ENCODE measurements at places on chromosomes 7 and 10. TPM values are rescaled to one million over a fixed set of nuclear protein-coding genes. Genes with fewer than 3 reads are reported as not detected.

HTR5A gene
- not detected for polyA plus RNA-seq

DNA sequence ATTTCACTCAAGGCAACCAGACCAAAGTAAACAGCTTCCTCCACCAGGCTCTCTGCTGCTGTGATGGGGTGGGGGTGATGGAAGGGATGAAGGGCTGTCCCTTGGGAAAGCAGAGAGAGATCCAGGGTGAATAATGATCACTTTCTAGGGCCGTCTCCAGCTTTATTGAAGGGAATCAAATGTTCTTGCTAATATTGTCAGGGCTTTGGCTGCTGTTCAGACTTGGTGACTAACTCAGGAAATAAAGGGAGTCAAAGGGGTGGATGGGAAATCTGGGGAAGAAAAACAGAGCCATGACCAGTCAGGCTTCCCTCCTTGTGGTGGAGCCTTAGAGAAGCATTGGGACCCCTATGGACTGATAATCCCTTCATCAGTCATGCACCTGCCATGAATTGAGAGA is 196.2 kb upstream of the AGK start:
- no peak for DNase-seq

GRCh38 chr7:113917840-113918239 is 969 bp downstream of the PPP1R3A start:
- DNase-seq = no peak

CABCOCO1 gene
- 5.5 TPM for polyA plus RNA-seq

GRCh38 chr10:53088961-53089360 is 316.4 kb upstream of the MBL2 start:
- DNase-seq = no peak

- DNase-seq = peak; percentile 18
Measured at GRCh38 chr7:37984750-37985390, 64.4 kb downstream of the EPDR1 start.

IRF5 gene
- polyA plus RNA-seq = 7.4 TPM

- no peak for DNase-seq
Measured at GRCh38 chr10:21095494-21096055, 198.5 kb upstream of the NEBL start.

PAOX gene
- 5.8 TPM for polyA plus RNA-seq

DNA sequence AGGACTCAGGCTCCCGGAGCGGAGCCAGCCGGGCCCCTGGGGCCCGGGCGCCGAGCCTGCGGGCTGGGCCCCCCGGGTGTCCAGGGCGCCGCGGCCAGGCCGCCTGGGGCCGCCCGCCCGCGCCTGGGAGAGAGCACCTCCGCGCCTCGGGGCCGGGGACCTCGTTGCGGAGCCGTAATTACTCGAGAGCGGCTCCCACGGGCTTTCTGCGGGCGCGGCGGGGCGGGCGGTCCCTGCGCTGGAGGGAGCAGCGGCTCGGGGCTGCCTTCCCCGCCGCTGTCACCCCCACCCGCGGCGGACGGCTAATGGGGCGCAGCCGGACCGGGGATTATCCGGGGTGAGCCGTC is 1.5 kb downstream of the GNB2 start:
- DNase-seq = no peak

GPC2 gene
- polyA plus RNA-seq = 8.7 TPM

DNA sequence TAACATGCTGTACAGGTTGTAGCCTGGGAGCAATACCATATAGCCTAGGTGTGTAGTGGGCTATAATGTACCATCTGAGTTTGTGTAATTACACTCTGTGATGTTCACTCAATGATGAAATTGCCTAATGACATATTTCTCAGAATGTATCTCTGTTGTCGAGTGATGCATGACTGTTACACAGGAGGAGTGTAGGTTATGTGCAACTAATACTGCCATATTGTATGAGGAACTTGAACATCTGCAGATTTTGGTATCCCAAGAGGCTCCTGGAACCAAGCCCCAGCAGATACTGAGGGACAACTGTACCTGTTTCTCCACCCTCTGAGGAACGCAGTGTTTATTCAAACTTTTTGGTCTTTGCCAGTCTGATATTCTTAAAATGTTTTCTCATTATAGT is 38.6 kb downstream of the NACAD start:
- no peak for DNase-seq

GRCh38 chr10:46026106-46026505 is 4.3 kb downstream of the NCOA4 start:
- DNase-seq = no peak

GRCh38 chr7:43462836-43463235 is 120.1 kb upstream of the STK17A start:
- DNase-seq = no peak

ADCK2 gene
- 23.9 TPM for polyA plus RNA-seq

MOGAT3 gene
- 0.87 TPM for polyA plus RNA-seq

- no peak for DNase-seq
Measured at GRCh38 chr10:28798964-28799363, 121.6 kb downstream of the BAMBI start.

GHRHR gene
- not detected for polyA plus RNA-seq

GRCh38 chr7:30906014-30906413 is 5.6 kb upstream of the AQP1 start:
- no peak for DNase-seq

RPEL1 gene
- 0.21 TPM for polyA plus RNA-seq

DNA sequence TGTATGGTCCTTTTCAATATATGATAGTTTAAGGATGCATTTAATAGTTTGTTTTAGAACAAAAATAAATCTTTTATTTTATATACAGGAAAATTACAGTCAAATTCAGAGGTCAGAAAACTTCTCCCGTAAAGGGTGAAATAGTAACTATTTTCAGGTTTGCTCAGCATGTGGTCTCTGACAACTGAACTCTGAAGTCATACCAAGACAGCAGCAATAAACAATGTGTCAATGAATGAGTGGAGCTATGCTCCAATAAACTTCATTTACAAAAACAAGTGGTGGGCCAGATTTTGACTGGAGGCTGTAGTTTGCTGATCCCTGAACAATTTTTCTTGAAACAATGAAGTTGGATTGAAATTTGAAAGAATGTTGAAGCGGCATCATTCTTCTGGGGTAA is 123.6 kb downstream of the ZNF248 start:
- DNase-seq = no peak

DNA sequence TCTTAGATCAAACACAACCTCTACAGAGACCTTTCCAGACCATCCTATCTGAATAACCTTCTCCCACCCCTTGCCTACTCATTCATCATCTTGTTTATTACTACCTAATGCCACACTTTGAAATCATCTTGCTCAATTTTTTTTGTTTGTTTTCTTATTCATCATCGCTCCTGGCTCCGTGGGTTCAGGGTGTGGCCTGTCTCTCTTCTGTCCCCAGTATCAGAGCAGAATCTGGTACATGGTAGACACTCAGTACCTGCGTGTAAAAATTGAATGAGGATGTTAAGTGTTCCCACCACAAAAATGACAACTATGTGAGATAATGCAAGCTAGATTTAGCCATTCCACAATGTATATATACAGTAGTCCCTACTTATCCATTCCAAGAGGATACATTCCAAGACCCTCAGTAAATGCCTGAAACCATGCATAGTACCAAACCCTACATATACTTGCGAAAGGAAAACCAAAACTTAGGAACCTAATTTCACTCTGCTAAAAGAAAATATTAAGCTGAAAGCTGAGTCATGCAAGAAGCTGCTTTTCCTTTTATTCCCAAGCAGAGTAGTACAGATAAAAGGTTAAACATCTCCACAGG is 72.1 kb upstream of the SEC61G start:
- DNase-seq = no peak

- no peak for DNase-seq
Measured at GRCh38 chr7:140426130-140426529, 22.3 kb downstream of the RAB19 start.

DNA sequence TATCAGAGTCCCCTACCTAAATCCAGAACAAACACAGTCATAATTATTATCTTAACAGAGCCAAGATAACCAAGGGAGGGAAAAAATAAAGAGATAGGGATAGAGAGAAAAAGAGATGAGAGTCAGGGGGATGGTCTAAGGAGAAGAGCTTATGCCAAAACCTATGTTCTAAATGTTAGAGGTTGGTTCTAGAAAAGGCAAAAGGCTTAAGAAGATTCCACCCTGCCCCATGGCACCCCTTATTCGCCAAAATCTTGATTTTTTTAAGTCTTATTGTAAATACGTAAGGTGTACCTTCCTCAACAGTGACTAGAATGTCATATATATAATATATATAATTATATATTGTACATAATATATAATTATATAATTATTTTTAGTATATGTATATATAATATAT is 29.6 kb upstream of the CTNNA3 start:
- DNase-seq = no peak

ACTL6B gene
- not detected for polyA plus RNA-seq

NPY gene
- 0.59 TPM for polyA plus RNA-seq

DNA sequence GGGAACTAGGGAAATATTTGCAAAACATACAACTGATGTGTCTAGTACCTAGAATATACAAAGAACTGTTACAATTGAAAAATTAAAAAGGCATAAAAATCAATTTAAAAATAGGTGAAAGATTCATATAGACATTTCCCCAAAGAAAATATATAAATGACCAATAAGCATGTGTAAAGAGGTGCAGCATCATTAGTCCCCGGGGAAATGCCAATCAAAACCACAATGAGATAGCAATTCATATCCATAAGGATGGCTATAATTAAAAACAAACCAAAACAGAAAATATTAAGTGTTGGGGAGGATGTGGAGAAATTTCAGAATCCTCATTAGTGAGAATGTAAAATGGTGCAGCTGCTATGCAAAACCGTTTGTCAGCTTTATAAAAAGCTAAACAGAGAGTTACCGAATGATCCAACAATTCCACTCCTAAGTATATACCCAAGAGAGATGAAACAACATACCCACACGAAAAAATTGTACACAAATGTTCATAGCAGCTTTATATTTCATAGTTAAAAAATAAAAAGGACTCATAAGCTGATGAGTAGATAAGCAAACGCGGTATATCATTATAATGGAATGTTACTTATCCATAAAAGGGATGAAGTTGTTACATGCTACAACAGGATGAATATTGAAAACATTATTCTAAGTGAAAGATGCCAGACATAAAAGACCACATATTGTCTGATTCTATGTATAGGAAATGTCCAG is 210.1 kb upstream of the INHBA start:
- no peak for DNase-seq

- no peak for DNase-seq
Measured at GRCh38 chr7:36562121-36562520, 162.2 kb downstream of the AOAH start.

INA gene
- 1.1 TPM for polyA plus RNA-seq

GRCh38 chr7:2554661-2555111 is 638 bp downstream of the BRAT1 start:
- no peak for DNase-seq

LDB3 gene
- 1.1 TPM for polyA plus RNA-seq

DNA sequence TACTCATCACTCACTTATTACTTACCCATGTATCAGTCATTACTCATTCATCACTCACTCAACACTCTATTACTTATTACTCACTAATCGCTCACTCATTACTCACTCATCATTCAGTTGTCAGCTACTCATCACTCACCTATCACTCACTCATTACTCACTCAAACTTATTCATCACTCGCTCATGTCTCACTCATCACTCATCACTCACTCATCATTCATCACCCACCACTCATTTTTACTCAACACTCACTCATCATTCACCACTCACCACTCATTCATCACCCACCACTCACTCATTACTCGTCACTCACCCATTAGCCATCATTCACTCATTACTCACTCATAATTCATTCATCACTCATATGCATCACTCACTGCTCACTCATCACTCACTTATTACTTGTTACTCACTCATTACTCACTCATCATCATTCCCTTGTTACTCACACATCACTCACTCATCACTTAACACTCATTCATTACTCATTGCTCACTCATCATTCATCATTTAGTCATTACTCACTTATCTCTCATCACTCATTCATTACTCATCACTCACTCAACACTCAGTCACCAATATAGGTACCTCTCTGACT is 237.9 kb downstream of the ADARB2 start:
- no peak for DNase-seq

DNA sequence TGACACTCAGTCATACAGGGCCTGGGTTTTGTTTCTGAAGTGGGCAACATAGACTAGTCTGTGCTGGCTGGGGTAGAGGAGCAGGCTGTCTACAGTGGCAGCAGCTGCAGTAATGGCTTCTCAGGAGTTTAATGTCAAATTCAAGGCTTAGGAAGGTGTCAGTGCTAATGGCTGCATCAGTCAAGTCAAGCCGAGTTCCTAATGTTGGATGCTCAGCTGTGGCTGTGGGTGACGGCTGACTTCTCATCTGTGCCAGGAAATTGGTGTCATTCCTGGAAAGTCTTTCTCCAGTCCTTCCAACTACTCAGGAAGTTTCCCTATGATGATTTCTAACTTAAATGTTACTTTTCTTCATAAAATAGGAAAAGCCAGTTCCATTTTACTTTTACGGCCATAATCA is 468.1 kb upstream of the IGFBP3 start:
- DNase-seq = no peak

- no peak for DNase-seq
Measured at GRCh38 chr7:103687951-103688350, 241.9 kb upstream of the SLC26A5 start.

ABCB8 gene
- 22.1 TPM for polyA plus RNA-seq

- no peak for DNase-seq
Measured at GRCh38 chr10:71690094-71690720, 29.4 kb downstream of the C10orf105 start.

- DNase-seq = no peak
Measured at GRCh38 chr10:33365301-33365700, 30.8 kb upstream of the NRP1 start.

FAM237B gene
- polyA plus RNA-seq = 0.30 TPM

DNA sequence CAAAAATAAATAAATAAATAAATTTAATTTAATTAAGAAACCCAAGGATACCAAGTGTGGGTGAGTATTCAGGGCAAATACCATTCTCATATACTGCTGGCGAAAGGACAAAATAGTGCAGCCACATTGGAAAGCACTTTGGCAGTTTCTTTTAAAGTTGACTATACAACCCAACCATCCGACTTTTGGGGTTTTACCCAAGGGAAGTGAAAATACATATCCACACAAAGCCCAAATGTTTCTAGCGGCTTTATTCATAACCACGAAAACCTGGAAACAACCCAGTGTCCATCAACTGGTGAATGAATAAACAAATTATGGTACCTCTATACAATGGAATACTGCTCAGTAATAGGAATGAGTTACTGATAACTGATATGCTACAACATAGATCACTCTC is 36.2 kb upstream of the OGDHL start:
- no peak for DNase-seq

DNA sequence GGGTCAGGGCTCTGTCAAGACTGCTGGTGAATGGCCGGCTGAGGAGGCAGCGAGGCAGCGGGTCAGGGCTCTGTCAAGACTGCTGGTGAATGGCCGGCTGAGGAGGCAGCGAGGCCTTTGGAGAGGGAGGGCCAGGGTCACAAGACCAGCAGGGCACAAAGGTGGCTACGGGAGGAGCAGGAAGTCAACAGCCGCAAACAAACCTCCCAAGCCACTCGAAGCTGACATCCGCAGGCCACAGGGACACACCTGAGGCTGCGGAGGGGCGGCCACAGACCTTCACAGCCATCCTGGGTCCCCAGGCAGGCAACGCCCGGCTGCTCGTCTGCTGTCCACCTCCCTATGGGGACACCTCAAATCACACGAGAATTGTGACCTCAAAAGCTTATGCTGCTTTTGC is 8.9 kb upstream of the GPER1 start:
- no peak for DNase-seq

GRCh38 chr10:57919864-57920263 is 347.8 kb downstream of the IPMK start:
- DNase-seq = no peak

SORBS1 gene
- 32.2 TPM for polyA plus RNA-seq

ASZ1 gene
- not detected for polyA plus RNA-seq

GOLGA7B gene
- 1.1 TPM for polyA plus RNA-seq

FRMD4A gene
- 78.1 TPM for polyA plus RNA-seq

- no peak for DNase-seq
Measured at GRCh38 chr10:126921974-126922525, 16.8 kb downstream of the DOCK1 start.

Data from right renal pelvis (tissue), 4 donors.